ENCODE measurements at places on chromosomes 11 and 22. TPM values are rescaled to one million over a fixed set of nuclear protein-coding genes. Genes with fewer than 3 reads are reported as not detected.

Gene UPB1
- 0.13 TPM for total RNA-seq

Gene CCDC157
- total RNA-seq = 2.2 TPM

Gene ACAD8
- total RNA-seq = 20.0 TPM

Gene ELMOD1
- total RNA-seq = not detected

Gene SPINDOC
- 24.4 TPM for total RNA-seq

Gene NLRP14
- under 0.01 TPM for total RNA-seq

Gene ME3
- total RNA-seq = 3.7 TPM

Gene MYOD1
- total RNA-seq = 5.3 TPM

Gene USP2
- total RNA-seq = 0.26 TPM

Gene TRIM49
- total RNA-seq = not detected

Gene MS4A4E
- total RNA-seq = not detected

Gene SPDYC
- total RNA-seq = not detected

Gene P2RY6
- not detected for total RNA-seq

Gene TUB
- total RNA-seq = 1.7 TPM

Gene ST14
- 0.32 TPM for total RNA-seq

Gene IFTAP
- 23.4 TPM for total RNA-seq

Gene INSC
- 0.08 TPM for total RNA-seq

Gene BIK
- not detected for total RNA-seq

Gene PRCP
- 58.2 TPM for total RNA-seq

Gene DGCR6
- 0.52 TPM for total RNA-seq

Measured in epithelial cell of alveolus of lung (primary cell).